Stimulated activated CD8-positive, alpha-beta memory T cell treated with anti-CD3 and anti-CD28 coated beads, Interleukin-4, amount 100 ng/mL, for 1 hour (primary cell): ENCODE measurements at places on chromosomes 4 and X.
A peak's percentile ranks its signal among the peaks of the same experiment; 100 is the strongest.

DNA sequence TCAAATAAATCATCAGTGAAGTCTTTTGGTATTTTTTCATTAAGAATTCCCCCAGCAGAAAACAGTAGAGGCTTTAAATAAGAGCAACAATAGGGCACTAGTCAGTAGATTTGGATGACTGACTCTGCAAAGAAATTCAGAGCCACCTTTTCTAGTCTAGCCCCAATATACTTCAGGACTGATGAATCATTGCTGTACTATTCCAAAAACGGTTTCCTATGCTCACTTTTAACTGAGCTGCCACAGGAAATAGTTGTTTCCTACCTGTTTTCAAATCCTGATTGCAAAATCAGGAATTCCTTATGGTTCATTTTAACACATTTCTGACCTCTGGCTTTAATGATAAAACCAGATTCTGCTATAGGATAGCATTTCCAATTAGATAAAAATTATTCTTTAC lies 171.6 kb downstream of the NR3C2 start:
- no peak for DNase-seq

GRCh38 chrX:120244735-120245498 lies 5.7 kb upstream of the ZBTB33 start:
- peak; percentile 8 for DNase-seq

DNA sequence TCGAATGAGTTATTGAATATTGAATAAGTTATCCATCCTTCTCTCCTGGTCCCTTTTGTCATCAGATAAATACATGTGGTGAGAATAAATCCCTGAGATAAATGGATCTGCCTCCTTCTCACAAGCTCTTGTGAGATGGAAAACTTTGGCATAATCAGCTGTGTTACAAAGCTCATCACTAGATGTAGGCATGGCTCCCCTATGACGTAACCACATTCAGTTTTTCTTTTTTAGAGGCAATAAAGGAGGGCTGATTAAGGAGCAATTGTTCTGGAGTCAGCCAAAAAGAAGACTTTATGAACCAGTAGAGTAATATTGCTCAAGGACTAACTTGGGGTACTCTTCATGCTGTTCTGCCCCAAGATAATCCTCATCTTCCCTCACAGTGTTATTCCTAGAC lies 90.5 kb upstream of the GATB start:
- DNase-seq = no peak

- DNase-seq = no peak
These were observed 194.8 kb downstream of the AFF2 start for GRCh38 chrX:148695255-148695654.

- DNase-seq = no peak
These were observed at the start of gene SYNPO2 for GRCh38 chr4:118888666-118889311. Gene SYNPO2 (plus strand): TSS chr4:118888854. CDS start chr4:118889037, 183 bp downstream.

- DNase-seq = no peak
These were observed 22.8 kb upstream of the SEC24B start for GRCh38 chr4:109410776-109411175.

DNA sequence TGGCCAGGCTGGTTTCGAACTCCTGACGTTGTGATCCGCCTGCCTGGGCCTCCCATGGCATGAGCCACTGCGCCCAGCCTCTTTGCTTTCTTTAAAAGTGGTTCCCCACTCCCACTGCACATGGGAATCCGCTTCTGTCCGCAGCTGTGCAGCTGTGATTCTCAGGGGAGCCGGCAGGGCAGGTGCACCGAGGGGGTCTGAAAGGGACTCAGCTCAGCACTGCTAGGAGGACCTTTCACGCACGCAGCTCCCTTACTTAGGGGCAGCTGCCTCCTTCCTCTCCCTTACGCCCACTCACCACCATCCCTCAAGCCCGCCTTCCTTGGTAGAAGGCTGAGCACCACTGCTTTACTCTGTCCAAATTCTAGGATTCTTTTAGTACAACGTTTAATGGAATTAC lies 40.4 kb upstream of the CYP4V2 start:
- DNase-seq = no peak

DNA sequence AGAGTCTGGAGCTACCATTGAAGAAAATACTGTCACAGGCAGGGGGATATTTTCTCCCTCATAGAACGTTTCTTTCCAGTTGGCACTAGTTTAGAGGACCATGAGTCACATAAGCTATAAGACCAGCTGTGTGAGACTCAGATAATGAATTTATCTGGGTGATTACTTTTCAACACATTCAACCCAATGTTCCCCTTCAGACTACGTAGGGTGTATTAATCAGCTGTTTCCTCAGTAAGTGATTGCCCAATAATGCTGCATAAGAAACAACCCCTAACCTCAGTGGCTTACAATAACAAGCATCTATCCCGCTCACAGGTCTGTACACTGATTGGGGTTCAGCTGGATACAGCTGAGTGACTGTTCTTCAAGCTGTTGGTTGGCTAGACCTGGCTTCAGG lies 38.1 kb downstream of the CBLL2 start:
- DNase-seq = no peak

GRCh38 chr4:171602638-171603355 lies 210.4 kb upstream of the GALNTL6 start:
- no peak for DNase-seq

DNA sequence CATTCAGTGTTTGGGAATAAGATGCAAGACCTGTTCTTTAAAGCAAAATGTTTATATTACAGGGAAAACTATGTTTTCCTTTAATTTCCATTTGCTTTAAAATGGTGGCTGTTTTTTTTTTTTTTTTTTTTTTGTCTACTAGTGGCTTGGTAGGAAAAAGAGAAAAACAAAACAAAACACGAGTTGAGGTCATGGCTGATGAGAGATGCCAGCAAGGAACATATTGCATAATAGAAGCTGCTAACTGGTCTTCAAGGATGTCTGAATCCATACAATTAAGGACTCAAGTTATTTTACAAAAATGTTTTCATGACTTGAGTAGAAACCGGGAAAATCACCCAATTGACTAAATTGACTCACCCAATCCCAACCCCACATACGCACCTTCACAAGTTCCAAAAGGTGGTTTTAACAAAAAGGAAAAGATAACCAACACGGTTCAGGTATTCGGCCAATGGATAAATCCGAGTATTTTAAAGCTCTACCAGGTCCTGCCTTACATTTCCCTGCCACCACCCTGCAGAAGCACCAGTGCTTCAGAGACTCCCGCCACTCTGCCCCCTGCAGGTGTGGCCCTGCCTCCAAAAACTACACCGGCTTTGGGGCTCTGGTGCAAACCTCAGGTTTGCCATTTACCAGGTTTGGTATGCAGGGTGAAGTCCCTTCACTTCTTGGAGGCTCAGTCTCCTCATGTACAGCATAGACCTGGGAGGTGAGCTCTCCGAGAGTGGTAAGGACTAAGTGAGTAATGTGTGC lies 27.1 kb downstream of the PIR start:
- DNase-seq = no peak
